ENCODE measurements at places on chromosomes 1 and 21. TPM values are rescaled to one million over a fixed set of nuclear protein-coding genes. Genes with fewer than 3 reads are reported as not detected.

GRCh38 chr1:22212400-22213233 is 69.7 kb upstream of the WNT4 start:
- H3K27ac ChIP-seq: no peak overlapping the region
- H3K4me1 ChIP-seq: no peaks in the 10 kb centered on the region
- DNase-seq: no peak

DNA sequence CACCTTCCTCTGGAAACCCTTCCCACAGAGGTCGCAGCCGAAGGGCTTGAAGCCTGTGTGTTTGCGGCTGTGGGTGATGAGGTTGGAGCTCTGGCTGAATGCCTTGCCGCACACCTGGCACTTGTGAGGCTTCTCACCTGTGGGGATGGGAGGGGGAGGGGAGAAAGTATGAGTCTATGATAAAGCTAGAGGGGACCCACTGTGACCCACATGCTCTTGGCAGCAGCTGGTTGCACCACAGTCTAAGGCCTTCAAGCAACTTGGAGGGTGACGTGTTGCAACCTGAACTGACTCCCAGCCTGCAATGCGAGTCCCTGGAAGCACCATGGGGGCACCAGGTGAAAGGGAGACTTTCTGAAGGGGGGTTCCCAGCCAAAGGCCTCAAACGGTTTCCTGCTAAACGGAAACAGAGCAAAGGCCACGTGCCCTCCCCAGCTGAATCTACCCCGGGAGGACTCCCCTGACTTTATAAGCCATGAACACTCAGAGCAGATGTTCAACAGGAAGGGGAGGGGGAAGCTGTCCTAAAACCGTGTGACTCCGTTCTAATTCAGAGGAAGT is 10.6 kb downstream of the GFI1 start:
- no peaks in the 10 kb centered on the region for H3K36me3 ChIP-seq
- DNase-seq: no peak
- H3K27me3 ChIP-seq: peaks cover 12% of the 10 kb centered on the region
- peaks cover 10% of the 10 kb centered on the region for H3K4me1 ChIP-seq

DNA sequence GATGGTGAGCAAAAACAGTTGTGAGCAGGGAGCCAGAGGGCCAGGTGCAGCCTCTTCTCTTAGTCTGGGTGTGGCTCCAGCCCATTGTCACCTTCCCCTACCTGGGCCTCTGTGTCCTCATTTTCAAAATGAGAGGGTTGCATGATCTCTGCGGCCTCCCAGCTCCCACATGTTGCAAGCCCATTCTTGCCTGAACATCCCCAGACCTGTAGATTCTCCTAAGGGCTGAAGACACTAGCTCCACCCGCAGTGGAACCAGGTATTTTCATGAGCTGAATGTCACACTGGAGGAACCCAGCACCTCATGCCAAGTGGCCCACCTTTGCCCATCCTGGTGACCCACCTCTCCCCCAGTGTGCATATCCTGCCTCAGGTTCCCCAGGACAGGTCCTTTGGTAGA is 12.3 kb downstream of the IKBKE start:
- H3K4me3 ChIP-seq: no peak overlapping the region
- H3K27ac ChIP-seq: no peak overlapping the region
- no peak for DNase-seq
- no peaks in the 10 kb centered on the region for H3K27me3 ChIP-seq

GRCh38 chr1:81512252-81513003 is 288.3 kb upstream of the ADGRL2 start:
- H3K27me3 ChIP-seq: no peaks in the 10 kb centered on the region
- H3K36me3 ChIP-seq: no peaks in the 10 kb centered on the region
- DNase-seq: no peak

DNA sequence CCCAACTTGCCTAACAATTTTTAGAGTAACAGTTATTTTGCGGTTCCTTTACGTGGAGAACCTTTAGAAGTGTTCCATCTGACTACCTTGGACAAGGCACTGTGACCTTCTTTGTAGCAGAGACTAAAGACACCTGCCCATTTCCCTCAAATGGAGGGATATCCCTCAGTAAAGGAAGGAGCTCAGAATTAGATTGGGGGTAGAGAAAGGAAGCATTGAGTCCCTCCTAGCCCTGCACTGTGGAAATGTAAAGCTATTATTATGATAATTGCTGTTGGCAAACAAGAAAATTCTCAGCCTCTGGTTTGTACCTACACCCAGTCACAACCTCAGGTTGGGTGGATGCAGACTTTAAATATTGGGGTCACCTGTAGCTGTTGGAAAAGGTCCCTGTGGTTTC is 72.6 kb upstream of the MACF1 start:
- peak overlapping the region; percentile 52 for H3K27ac ChIP-seq
- no peak overlapping the region for H3K4me3 ChIP-seq
- no peak for DNase-seq
- no peaks in the 10 kb centered on the region for H3K36me3 ChIP-seq

DNA sequence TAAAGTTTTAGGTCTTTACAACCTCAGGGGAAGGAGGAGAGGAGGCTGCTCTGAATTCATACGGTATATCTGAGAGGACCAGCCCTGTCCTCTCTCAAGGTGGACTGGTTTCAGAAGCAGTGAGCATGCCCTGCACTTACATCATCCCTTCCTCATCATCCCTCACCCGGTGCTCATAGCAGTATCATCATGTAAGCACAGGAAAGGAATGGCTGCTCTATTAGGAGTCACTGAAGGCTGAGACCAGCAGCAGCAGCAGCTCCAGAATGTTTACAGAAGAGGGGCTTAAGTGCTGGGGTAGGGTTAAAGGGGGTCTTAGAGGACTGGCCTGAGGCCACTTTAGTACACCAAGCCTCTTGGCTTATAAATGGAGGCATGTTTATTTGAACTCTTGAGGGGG is 185.9 kb downstream of the AK5 start:
- no peaks in the 10 kb centered on the region for H3K27me3 ChIP-seq
- H3K4me1 ChIP-seq: no peaks in the 10 kb centered on the region
- H3K27ac ChIP-seq: no peak overlapping the region
- no peaks in the 10 kb centered on the region for H3K36me3 ChIP-seq
- DNase-seq: no peak
- H3K4me3 ChIP-seq: no peak overlapping the region

DNA sequence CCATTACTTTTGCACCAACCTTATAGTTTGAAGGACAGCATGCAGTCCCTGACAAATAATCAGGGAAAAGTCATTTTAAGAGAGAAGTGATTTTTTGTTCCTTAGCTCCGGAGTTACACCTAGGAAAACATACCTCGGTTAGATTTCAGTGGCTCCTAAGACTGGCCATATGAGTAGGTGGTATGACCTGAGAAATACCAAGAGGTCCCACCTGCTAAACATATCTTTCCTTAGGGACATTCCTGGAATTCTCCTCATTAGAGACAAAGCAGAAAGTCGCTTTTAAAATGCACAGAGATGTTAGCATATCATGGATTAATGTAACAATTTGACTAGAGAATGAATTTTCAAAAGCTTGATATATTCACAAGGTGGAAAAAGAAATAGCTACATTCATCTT is 84.2 kb upstream of the RNPC3 start:
- H3K27me3 ChIP-seq: no peaks in the 10 kb centered on the region
- no peak overlapping the region for H3K4me3 ChIP-seq
- H3K27ac ChIP-seq: no peak overlapping the region
- no peaks in the 10 kb centered on the region for H3K36me3 ChIP-seq
- DNase-seq: no peak
- no peaks in the 10 kb centered on the region for H3K4me1 ChIP-seq

DNA sequence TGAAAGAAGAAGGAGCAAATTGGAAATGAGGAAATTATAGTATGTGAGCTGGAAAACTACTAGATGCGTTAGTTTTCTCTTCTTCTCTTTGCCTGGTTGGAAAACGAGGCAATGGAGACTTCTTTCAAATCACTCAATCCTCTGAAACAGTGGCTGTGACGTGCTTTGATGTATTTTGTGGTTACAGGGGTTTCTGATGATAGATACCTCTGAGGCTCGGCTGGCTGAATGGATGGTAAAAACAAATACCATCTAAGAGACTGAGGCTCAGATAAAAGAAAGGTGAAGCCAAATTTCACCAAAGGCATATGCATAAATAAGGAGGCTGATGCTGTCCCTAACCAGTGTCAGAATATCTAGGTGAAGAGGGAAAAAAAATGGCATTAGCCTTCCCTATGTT is 15.1 kb downstream of the MAB21L3 start:
- H3K27ac ChIP-seq: no peak overlapping the region
- no peak overlapping the region for H3K4me3 ChIP-seq
- no peak for DNase-seq

- DNase-seq: no peak
- H3K36me3 ChIP-seq: no peaks in the 10 kb centered on the region
- H3K4me1 ChIP-seq: no peaks in the 10 kb centered on the region
- H3K4me3 ChIP-seq: no peak overlapping the region
Measured at GRCh38 chr1:88519156-88519555, 164.9 kb upstream of the PKN2 start.

DNA sequence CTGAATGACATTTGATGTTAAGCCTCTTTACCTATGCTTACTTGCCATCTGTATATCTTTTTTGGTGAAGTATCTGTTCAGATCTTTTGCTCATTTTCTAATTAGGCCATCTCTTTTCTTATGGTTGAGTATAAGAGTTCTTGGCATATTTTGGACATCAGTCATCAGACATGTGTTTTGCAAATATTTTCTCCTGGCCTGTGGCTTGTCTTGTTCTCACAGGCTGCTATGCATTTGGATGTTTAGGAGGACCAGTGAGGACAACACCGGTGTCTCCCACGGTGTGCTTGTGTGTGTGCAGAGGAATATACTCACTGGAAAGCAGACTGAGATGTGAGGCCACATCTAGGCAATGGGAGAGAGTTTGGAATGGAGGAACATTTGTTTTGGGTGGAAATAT is 87.1 kb upstream of the LYST start:
- no peak overlapping the region for H3K27ac ChIP-seq
- H3K36me3 ChIP-seq: no peaks in the 10 kb centered on the region
- H3K4me3 ChIP-seq: no peak overlapping the region
- no peaks in the 10 kb centered on the region for H3K4me1 ChIP-seq
- DNase-seq: no peak

DNA sequence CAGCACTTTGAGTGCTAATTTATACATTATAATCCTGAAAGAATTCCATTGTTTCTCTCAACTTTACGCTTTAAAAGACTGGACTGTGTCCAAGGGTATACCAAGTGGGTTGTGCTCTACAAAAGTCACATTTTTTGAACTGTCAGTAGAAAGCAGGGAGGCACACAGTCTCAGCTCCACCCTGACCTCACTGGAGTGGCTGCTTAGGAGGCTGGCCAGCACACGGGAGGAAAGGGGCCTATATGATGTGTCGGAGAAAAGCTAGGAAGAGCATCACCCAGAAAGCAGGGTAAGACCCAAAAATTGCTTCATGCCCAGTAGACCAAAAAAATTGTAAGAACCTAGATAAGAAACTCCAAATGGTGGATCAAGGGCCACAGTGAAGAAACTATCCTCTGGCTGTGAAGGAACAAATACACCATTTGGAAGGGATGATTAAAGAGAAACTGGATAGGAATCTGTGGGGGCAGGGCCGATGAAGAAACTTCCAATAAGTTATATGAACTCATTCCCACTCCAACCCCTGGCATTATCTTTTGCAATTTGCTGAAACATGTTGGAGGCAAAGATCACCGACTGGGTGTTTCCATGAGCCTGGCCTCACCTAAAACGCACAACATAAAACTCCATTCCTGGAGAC is 1.9 kb downstream of the S100A10 start:
- no peak for DNase-seq
- peak overlapping the region; percentile 88 for H3K4me3 ChIP-seq
- H3K27me3 ChIP-seq: no peaks in the 10 kb centered on the region
- H3K36me3 ChIP-seq: no peaks in the 10 kb centered on the region
- peak overlapping the region; percentile 96 for H3K27ac ChIP-seq

- peak overlapping the region; percentile 90 for H3K4me3 ChIP-seq
- peak overlapping the region; percentile 91 for H3K27ac ChIP-seq
- no peaks in the 10 kb centered on the region for H3K27me3 ChIP-seq
- DNase-seq: peak; percentile 74
- H3K36me3 ChIP-seq: peaks cover 20% of the 10 kb centered on the region
Measured at GRCh38 chr1:247332623-247333361, 1.1 kb upstream of the ZNF496 start.

- H3K4me1 ChIP-seq: no peaks in the 10 kb centered on the region
- no peak overlapping the region for H3K4me3 ChIP-seq
- H3K36me3 ChIP-seq: no peaks in the 10 kb centered on the region
- H3K27me3 ChIP-seq: no peaks in the 10 kb centered on the region
Measured at GRCh38 chr1:63804829-63805484, 31.1 kb downstream of the ROR1 start.

- DNase-seq: no peak
- no peak overlapping the region for H3K27ac ChIP-seq
- no peaks in the 10 kb centered on the region for H3K27me3 ChIP-seq
Measured at GRCh38 chr1:170309389-170310013, 163.7 kb downstream of the NTMT2 start.

DNA sequence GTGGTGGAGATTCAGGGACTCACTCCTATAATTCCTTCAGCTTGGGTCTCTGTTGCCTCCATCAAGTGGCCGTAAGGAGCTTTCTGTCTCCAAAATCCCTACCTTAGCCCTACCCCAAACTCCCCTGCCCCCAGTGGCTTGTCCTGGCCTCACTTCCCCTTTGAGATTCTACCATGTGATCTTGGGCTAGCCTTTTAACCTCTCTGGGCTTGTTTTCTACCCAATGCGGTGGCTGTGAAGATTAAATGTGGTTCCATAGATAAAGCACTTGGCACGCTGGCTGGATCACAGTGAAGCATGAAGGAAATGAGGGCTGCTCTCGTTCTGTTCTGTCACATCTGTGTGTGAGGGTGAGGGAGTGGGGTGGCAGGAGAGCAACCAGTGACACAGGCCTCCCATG is 43.6 kb downstream of the FAAH start:
- no peak overlapping the region for H3K4me3 ChIP-seq
- no peaks in the 10 kb centered on the region for H3K27me3 ChIP-seq
- H3K4me1 ChIP-seq: no peaks in the 10 kb centered on the region
- H3K27ac ChIP-seq: no peak overlapping the region
- no peak for DNase-seq
- H3K36me3 ChIP-seq: no peaks in the 10 kb centered on the region

Gene LCE6A
- total RNA-seq: not detected

Gene SLC30A7
- 9.0 TPM for total RNA-seq

Gene KIF26B
- 0.83 TPM for total RNA-seq

Gene OLIG2
- not detected for total RNA-seq

Gene OR2T35
- total RNA-seq: not detected

Gene NHLH1
- not detected for total RNA-seq

Gene DYNLT4
- 2.4 TPM for total RNA-seq

Gene PAPPA2
- 1.2 TPM for total RNA-seq

Gene PGBD5
- 13.2 TPM for total RNA-seq

Gene CBR3
- total RNA-seq: 1.8 TPM

Gene HCN3
- 0.35 TPM for total RNA-seq
